Activated CD4-positive, alpha-beta T cell treated with anti-CD3 and anti-CD28 coated beads, Interleukin-2, amount 10 ng/mL, durations not matched to agents 24 days and 14 days (primary cell): ENCODE measurements at places on chromosomes 13 and 19. TPM values are rescaled to one million over a fixed set of nuclear protein-coding genes. Genes with fewer than 3 reads are reported as not detected.

Gene ZNF468
- 13.3 and 15.9 TPM in 2 replicates for total RNA-seq

Gene HIPK4
- not detected in 2 replicates for total RNA-seq

Gene NEK5
- not detected in 2 replicates for total RNA-seq

Gene CGB8
- not detected in 2 replicates for total RNA-seq

Gene GARIN5A
- 0.21 and 0.68 TPM in 2 replicates for total RNA-seq

Gene ZNF682
- total RNA-seq, result 4.7 and 6.5 TPM in 2 replicates

Gene TLE6
- total RNA-seq, result 1.1 and 1.3 TPM in 2 replicates

Gene KDM4B
- total RNA-seq, result 49.2 and 52.0 TPM in 2 replicates

Gene TMC4
- total RNA-seq, result 0.54 and 1.1 TPM in 2 replicates

Gene RNF225
- total RNA-seq, result 0.54 and 1.1 TPM in 2 replicates

Gene BRD4
- total RNA-seq, result 109 TPM in 2 replicates

Gene FCER2
- not detected in 2 replicates for total RNA-seq

Gene CBARP
- 1.7 and 1.9 TPM in 2 replicates for total RNA-seq

Gene ZNF442
- total RNA-seq, result 0.56 and 1.2 TPM in 2 replicates

Gene IGFL2
- 0.33 and 0.40 TPM in 2 replicates for total RNA-seq

Gene ZNF497
- total RNA-seq, result 0.79 and 1.1 TPM in 2 replicates

Gene BBC3
- total RNA-seq, result 17.4 and 17.6 TPM in 2 replicates

Gene ONECUT3
- total RNA-seq, result not detected in 2 replicates

Gene COL4A2
- not detected in 2 replicates for total RNA-seq

Gene SLC1A6
- total RNA-seq, result not detected in 2 replicates

Gene CBY2
- not detected in 2 replicates for total RNA-seq

Gene RB1
- total RNA-seq, result 27.3 and 29.0 TPM in 2 replicates

Gene MADCAM1
- 0.14 and 0.19 TPM in 2 replicates for total RNA-seq

Gene SIGLEC5
- total RNA-seq, result not detected in 2 replicates

Gene FCAR
- total RNA-seq, result not detected in 2 replicates

Gene CCDC8
- total RNA-seq, result not detected in 2 replicates

Gene RNF113B
- not detected in 2 replicates for total RNA-seq

Gene FPR1
- not detected in 2 replicates for total RNA-seq

Gene DACT3
- 3.2 and 3.7 TPM in 2 replicates for total RNA-seq

Gene SOX1
- not detected in 2 replicates for total RNA-seq

Gene HRC
- not detected in 2 replicates for total RNA-seq

Gene NXNL1
- total RNA-seq, result not detected in 2 replicates

Gene KLF1
- total RNA-seq, result 0.77 and 1.2 TPM in 2 replicates

Gene S1PR5
- not detected in 2 replicates for total RNA-seq

Gene CD22
- total RNA-seq, result 3.4 and 4.1 TPM in 2 replicates

Gene TMEM150B
- 0.28 and 0.69 TPM in 2 replicates for total RNA-seq

Gene ZNF100
- total RNA-seq, result 20.8 and 24.1 TPM in 2 replicates

Gene CGB1
- total RNA-seq, result not detected in 2 replicates

Gene RUVBL2
- 190 and 195 TPM in 2 replicates for total RNA-seq

Gene CD209
- not detected in 2 replicates for total RNA-seq

Gene CPB2
- total RNA-seq, result not detected in 2 replicates

Gene C19orf67
- 0.54 and 0.58 TPM in 2 replicates for total RNA-seq

Gene ZNF132
- 3.6 and 3.8 TPM in 2 replicates for total RNA-seq

Gene PSG6
- not detected in 2 replicates for total RNA-seq

Gene ZNF665
- 2.3 and 2.6 TPM in 2 replicates for total RNA-seq

Gene OR10H4
- not detected in 2 replicates for total RNA-seq

Gene NLRP4
- not detected in 2 replicates for total RNA-seq

Gene CATSPERD
- total RNA-seq, result not detected in 2 replicates

Gene CEACAM3
- total RNA-seq, result not detected in 2 replicates

Gene TMEM38A
- total RNA-seq, result 0.42 and 0.83 TPM in 2 replicates
